ENCODE measurements at places on chromosomes 12 and 14. TPM values are rescaled to one million over a fixed set of nuclear protein-coding genes. Genes with fewer than 3 reads are reported as not detected.

NEUROD4 gene
- not detected for total RNA-seq

MYF5 gene
- not detected for total RNA-seq

DNA sequence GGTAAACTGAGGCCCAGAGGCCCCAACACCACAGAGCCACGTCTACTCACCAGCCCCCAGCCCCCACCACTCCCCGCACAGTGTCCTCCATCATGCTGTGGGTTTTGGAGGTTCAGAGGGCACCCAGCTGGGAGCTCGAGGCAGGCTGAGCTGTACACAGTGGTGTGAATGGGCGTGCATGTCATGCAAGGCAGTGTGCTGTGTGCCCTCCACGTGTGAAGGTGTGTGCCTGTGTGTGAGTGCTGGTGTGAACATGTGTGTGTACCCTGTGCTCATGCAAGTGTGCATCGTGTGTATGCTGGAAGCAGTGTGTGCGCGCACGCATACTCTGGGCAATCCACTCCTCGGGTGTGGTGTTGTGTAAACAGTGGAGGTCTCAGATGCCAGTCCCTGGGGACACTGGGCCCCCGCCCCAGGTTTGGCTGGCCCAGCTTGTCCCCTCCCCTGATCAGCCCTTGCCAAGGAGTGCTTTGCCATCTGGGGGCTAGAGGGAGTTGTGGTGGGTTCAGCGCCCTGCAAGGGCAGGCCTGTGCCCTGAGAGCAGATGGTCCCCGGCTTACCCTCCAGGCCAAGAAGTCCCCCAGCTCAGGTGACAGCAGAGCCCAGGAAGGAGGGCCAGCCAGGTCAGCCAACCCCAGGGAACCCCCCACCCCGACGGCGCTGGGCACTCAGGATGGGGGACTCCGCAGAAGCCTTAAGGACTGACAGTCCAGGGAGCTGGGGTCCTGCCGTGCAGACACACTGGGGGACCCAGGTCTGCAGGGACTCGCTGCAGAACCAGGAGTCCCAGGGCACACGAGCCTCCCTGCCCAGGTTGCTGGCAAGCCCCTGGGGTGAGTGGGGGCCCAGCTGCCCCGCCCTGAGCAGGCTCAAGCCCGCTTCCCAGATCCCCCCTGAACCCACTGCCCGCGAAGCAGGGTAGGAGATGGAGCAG is 23.8 kb upstream of the GPR132 start:
- no peak overlapping the region for H3K4me3 ChIP-seq
- H3K4me1 ChIP-seq: peaks cover 28% of the 10 kb centered on the region
- no peaks in the 10 kb centered on the region for H3K36me3 ChIP-seq
- H3K27me3 ChIP-seq: peaks cover 8% of the 10 kb centered on the region
- DNase-seq: no peak

GRCh38 chr12:85489194-85489593 is 209.2 kb downstream of the ALX1 start:
- H3K27me3 ChIP-seq: no peaks in the 10 kb centered on the region
- no peak overlapping the region for H3K4me3 ChIP-seq
- no peaks in the 10 kb centered on the region for H3K36me3 ChIP-seq
- DNase-seq: no peak

- no peak overlapping the region for H3K4me3 ChIP-seq
- H3K27me3 ChIP-seq: no peaks in the 10 kb centered on the region
- H3K36me3 ChIP-seq: no peaks in the 10 kb centered on the region
- H3K4me1 ChIP-seq: no peaks in the 10 kb centered on the region
- DNase-seq: no peak
These were observed 175.8 kb downstream of the PAWR start for GRCh38 chr12:79514730-79515529.

- peak overlapping the region; percentile 15 for H3K27ac ChIP-seq
- peaks cover 16% of the 10 kb centered on the region for H3K27me3 ChIP-seq
- peaks cover 2% of the 10 kb centered on the region for H3K36me3 ChIP-seq
- H3K4me3 ChIP-seq: no peak overlapping the region
- no peak for DNase-seq
These were observed 3.5 kb upstream of the RNU6-8 start for GRCh38 chr14:32206552-32206951.

Data from activated CD4-positive, alpha-beta T cell treated with anti-CD3 and anti-CD28 coated beads, Interleukin-2, amount 10 ng/mL, durations not matched to agents 7 days and 5 days (primary cell).